ENCODE measurements at places on chromosomes 3 and 15. TPM values are rescaled to one million over a fixed set of nuclear protein-coding genes. Genes with fewer than 3 reads are reported as not detected.

The A4GNT gene
- not detected for total RNA-seq

The SMAD6 gene
- total RNA-seq = 3.0 TPM

- no peak for DNase-seq
These were observed 3.2 kb upstream of the LSG1 start for GRCh38 chr3:194675081-194675640.

DNA sequence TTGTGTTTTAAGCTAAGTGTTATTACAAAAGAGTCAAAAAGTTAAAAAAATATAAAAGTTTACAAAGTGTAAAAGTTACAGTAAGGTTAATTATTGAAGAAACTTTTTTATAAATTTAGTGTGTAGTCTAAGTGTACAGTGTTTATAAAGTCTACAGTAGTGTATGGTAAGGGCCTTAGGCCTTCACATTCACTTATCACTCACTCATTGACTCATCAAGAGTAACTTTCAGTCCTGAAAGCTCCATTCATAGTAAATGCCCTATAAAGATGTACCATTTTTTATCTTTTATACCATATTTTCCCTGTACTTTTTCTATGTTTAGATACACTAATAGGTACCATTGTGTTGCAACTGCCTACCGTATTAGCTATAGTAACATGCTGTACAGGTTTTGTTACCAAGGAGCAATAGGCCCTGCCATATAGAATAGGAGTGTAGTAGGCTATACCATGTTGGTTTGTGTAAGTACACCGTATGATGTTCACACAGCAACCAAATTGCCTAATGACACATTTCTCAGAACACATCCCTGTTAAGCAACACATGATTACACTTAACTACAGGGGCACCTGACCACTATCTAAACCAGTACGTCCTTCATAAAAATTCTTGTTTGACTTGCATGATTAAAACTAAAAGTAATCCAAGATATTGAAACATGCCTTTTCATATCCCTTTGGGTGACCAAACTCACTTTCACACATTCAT lies 17.2 kb downstream of the RAD18 start:
- DNase-seq = no peak

The ITIH3 gene
- total RNA-seq = 8.2 TPM

The CNTN6 gene
- total RNA-seq = 0.97 TPM

The RBSN gene
- total RNA-seq = 22.9 TPM

DNA sequence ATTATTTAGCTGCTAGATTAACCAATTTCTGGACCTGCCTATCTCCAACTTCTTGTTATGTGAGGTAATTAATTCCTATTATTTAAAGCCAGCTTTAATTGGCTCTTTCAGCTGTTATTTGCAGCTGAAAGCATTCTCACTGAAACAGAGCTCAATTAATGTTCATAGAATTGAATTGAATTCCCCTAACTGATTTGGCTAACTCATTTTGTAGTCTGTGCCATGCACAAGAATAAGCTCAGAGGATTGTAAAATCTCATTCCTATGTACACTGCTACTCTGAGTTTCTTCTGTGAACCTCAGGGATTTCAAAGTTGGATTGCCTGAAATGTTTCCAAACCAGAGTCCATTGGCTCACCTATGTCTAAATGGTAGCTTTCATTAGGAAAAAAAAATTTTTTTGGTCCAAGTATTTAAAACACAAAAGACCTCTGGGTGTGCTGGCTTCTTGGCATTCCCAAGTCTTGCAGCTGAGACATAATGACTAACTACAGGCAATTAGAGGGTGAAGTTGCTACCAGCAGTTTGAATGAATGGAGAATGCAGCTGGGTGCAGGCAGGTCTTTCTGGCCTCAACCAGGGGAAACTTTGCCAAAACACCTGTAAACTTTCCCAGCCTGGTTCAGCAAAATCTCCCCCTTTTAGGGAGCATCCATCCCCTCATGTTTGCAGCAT lies 134.3 kb downstream of the EDEM1 start:
- DNase-seq = no peak

DNA sequence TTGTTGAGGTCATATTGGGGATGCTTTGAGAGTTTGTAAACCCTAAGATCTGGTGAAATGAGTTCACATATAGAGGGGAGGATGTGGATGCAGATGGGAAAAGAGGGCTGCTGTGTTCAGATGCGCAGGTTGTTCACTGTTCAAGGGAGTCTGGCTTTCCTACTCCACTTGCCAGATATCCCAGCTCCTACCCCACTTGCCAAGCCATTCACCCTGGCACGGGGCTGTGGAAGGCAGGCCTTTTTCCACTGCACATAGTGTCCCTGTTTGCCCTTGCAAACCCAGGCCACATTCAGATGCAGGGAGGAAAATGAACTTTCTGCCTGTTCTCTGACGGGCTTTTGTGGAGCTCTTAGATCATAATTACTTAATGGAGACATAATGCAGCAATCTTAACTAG lies 29.0 kb downstream of the CRABP1 start:
- DNase-seq = no peak

- DNase-seq = peak; percentile 7
These were observed 699.9 kb upstream of the ZNF385D start for GRCh38 chr3:22450786-22451400.

DNA sequence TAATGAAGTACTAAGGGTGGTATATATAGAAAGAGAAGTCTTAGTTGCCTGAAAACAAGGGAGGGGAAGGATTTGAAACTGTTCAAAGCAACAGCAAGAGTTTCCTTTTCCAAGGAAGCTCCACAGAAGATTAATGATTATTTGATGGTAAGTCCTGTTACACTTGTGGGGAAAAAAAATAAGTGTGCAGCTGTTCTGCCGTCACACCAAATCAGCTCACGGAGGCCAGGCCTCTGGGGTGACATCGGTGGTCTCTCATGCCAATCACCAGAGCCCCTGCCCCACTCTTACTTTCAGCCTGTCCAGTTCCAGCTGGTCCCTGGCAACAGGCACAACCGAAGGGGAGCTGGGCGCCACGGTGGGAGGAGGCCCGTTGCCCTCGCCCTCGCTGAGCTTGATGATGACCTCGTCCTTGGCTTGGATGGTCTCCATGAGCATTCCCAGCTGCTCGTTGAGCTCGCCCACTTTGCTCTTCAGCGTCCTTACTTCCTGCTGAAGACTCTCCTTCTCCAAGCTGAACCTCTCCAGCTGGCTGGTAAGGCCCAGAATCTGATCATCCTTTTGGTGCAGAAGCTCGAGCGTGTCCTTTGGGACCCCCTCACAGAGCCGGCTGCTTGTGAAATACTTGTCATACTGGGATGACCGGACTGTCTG lies 53.5 kb downstream of the TBC1D2B start:
- peak; percentile 50 for DNase-seq

- DNase-seq = no peak
These were observed 56.5 kb upstream of the CNTN6 start for GRCh38 chr3:1036207-1036826.

The SYNPR gene
- not detected for total RNA-seq

The PRTG gene
- total RNA-seq = 6.9 TPM

- no peak for DNase-seq
These were observed 19.7 kb downstream of the KAT2B start for GRCh38 chr3:20059929-20060328.

GRCh38 chr3:137763594-137763938 lies 549 bp upstream of the SOX14 start:
- no peak for DNase-seq

DNA sequence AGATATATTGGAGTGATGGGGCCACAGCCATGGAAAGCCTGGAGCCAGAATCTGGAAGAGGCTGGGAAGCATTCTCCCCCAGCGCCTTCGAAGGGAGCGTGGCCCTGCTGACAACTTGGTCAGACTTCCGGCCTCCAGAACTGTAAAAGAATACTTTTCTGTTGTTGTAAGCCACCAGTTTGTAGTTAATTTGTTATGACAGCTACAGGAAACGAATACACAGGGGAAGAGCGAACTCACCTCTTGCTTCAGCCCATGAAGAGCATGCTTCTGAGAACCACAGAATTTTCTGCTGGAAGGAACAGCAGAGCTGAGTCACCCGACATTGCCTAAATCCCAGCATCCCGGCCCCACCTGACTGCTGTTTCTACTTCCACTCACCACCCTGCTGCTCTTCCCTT lies 501.7 kb downstream of the SHQ1 start:
- DNase-seq = peak; percentile 98

DNA sequence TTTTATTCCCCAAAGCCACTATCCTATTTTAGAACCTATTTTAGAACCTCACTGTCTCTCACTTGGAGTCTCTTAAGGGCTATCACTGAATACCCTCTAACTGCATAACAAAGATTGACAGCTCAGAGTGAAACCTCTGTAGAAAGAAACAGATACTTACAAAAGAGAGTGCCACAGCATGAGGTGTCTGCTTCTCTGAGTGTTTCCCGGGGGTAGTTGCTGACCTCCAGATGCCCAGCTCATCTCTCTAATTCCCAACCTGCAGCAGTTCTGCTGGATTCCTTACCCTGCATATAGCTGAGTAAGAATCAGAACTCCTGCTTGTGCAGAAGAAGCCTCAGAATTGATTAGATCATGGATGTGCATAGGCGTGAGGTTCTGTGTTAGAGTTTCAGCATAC lies 34.5 kb downstream of the P3H2 start:
- no peak for DNase-seq

- DNase-seq = peak; percentile 64
These were observed 22.0 kb downstream of the SLC7A14 start for GRCh38 chr3:170563712-170564423.

The HCLS1 gene
- total RNA-seq = 4.8 TPM

- no peak for DNase-seq
These were observed 991 bp downstream of the SOX2 start for GRCh38 chr3:181712553-181713279.

GRCh38 chr3:100149713-100150415 lies 35.6 kb upstream of the FILIP1L start:
- DNase-seq = no peak

GRCh38 chr3:101784855-101785613 lies 6.0 kb downstream of the NXPE3 start:
- DNase-seq = no peak

DNA sequence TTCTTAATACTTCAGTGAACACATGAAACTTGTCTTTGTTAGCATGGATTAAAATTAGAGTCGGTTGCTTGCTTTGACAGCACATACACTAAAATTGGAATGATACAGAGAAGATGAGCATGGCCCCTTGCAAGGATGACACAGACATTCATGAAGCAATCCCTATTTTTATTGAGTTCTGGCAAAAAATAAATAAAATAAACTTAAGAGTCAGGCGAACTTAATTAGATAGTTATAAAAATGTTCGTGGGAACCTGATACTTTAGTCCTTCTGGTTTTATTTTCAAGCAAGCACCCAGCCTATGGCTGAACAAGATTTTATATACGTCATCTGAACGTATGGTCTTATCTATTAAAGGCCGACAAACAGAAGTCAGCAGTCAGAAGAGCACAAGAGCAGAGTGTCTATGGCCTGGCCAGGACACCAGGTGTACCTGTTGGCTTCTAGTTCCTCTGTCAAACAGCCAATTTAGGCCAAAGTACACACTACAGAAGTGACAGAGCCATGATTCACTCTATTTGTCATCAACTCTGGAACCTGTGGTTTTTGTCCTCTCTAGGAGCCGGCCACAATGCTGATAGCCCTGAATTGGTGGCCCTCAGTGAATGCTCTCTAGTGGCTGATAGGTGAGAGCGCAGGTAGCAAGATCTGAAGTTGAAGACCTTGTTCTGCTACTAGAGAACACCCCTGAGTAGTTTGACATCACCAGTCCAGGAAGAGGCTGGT lies 64.3 kb downstream of the LEO1 start:
- peak; percentile 78 for DNase-seq

DNA sequence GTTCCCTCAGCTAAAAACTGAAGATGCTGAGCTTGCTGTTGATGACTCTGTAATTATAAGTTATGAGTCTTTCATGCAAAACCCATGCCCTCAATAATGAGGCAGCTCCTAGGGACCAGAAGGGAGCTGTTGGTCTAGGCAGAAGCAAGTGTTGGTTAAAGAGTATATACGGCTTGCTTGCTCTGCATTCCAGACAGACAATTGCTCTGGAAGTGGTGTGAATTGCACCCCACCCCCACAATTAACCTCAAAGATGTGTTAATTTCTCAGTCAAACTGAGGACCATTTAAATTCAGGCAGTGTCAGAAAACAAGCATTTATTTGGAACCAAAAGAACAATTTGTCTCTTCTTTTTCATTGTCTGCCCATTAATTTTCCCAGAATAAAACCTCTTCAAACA lies 163.5 kb upstream of the EOMES start:
- no peak for DNase-seq

GRCh38 chr3:45180051-45180450 lies 33.9 kb upstream of the CDCP1 start:
- peak; percentile 44 for DNase-seq

DNA sequence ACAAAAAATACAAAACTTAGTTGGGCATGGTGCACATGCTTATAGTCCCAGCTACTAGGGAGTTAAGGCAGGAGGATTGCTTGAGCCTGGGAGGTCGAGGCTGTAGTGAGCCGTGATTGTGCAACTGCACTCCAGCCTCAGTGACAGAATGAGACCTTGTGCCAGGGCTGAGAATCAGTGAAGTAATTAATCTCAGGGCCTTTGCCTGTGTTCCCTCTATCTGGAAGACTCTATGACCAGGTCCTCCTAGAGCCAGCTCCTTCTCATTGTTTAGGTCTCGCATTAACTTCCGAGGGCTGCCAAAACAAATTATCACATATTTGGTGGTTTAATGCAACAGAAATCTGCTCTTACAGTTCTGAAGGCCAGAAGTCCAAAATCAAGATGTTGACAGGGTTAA lies 41.4 kb upstream of the FLNB start:
- no peak for DNase-seq

GRCh38 chr15:53247041-53247708 lies 457.0 kb upstream of the ONECUT1 start:
- DNase-seq = no peak

GRCh38 chr3:128763967-128764366 lies 38.0 kb downstream of the RAB7A start:
- DNase-seq = no peak

The FAM107A gene
- total RNA-seq = not detected

Data from fibroblast of villous mesenchyme (primary cell).